Fibroblast of gingiva (primary cell): ENCODE measurements at places on chromosomes 2 and 18.

DNA sequence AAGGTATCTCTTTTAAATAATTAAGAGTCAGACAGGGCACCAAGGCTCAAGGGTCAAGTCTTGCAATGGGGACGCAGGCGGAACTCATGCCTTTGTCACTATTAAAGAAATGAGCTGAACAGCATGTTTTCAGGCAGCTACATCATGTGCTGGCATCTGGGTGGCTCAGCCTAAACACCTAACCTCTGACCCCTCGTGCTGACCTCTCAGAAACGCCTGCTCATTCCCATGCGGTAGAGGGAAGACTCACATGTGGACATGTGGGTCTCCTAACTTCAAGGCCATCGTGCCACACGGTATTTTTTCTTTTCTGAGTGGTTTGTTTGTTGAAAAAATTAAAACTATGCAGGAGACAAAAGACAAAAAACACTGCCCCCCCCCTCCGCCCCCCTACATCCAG is 31.3 kb downstream of the CYP27C1 start:
- DNase-seq = no peak

DNA sequence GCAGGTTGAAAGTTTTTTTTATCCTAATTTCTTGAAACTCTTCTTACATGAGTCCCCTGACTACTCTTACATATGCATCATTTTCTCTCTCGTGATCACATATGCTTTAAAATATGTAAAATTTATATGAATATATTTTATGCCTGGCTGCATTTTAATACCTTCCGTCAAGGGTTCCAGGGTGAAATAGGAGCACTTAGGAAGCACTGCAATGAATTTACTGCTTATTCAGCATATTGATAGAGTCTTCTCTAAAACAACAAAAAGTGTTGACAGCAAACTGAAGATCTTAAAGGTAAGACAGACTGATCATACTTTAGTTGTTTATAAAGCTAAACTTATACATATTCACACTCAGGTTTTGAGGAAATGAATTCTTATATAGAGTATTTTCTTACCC is 1191.6 kb upstream of the CRIM1 start:
- no peak for DNase-seq

- no peak for DNase-seq
Measured at GRCh38 chr2:170878505-170878904, 50.5 kb upstream of the GORASP2 start.

- no peak for DNase-seq
Measured at GRCh38 chr18:59303006-59303405, 15.4 kb downstream of the CPLX4 start.

- no peak for DNase-seq
Measured at GRCh38 chr2:145799595-145800108, 1279.7 kb upstream of the ZEB2 start.

DNA sequence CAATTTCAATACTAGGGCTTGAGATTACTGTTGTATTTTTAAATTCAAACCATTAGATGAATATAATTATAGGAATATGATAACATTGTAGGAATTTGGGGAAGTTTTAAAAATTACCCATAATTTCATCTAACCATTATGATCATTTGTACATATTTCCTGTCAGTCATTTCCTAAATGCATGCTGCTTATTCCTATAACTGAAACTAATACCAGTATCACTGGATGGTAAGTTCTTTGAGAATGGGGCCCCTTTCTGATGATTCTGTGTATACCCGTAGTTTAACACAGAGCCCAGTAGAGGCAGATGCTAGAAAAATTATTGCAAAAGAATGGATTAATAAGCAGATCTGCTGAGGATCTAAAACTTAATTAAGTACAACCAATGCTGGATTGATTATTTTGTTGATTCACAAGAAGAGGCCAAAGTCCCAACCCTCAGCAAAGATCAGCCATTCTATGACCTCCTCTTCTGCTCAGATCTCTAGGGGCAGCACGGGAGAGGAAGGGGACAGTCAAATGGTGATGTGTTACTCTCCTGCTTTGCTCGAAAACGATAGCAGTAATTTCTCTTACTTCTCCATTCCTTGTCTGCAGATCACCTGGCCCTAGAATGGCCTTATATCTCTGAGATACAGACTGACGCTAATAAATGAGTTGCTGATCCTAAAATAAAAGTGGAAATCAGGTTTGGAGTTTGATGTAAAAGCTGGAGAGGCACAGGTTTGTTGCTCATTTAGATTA is 69.5 kb upstream of the PELI1 start:
- DNase-seq = no peak

- no peak for DNase-seq
Measured at GRCh38 chr2:218870984-218871344, 9.7 kb upstream of the WNT10A start.

GRCh38 chr2:200905618-200906296 is 16.6 kb downstream of the NIF3L1 start:
- DNase-seq = peak; percentile 66

- no peak for DNase-seq
Measured at GRCh38 chr18:56889621-56890020, 238.5 kb downstream of the WDR7 start.

- DNase-seq = no peak
Measured at GRCh38 chr2:8609357-8609811, 72.5 kb upstream of the ID2 start.

GRCh38 chr2:240435948-240436682 is 652 bp downstream of the GPC1 start:
- DNase-seq = no peak

DNA sequence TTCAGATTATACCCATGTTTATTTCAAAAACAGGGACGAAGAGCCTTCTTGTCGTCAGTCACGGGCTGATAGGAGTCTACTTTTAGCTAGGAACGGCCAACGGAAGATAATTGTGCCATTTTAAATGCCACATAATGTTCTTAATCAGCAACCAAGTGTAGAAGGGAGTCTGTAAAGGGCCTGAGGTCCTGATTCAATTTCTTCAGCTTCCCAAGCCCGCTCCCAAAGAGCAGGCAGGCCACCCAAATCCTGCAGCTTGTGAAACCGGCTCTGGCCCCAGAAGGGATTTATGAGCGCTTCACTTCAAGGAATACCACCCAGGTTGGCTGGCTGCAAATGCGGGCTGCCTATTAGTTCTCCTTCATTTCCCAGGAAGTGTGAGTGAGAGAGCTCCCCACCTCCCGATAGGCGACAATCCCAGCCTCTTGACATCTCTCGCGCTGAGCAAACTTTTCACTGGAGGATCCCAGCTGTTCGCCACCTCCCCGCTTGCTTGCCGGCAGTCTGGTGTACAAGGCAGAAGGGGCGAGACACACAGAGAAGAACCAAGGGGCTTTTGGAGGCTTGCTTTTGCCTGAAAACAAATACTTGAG is 272.9 kb downstream of the CDH20 start:
- peak; percentile 6 for DNase-seq

GRCh38 chr2:176331646-176332045 is 62.4 kb downstream of the MTX2 start:
- DNase-seq = no peak

GRCh38 chr2:1321321-1321720 is 91.9 kb upstream of the TPO start:
- DNase-seq = no peak

DNA sequence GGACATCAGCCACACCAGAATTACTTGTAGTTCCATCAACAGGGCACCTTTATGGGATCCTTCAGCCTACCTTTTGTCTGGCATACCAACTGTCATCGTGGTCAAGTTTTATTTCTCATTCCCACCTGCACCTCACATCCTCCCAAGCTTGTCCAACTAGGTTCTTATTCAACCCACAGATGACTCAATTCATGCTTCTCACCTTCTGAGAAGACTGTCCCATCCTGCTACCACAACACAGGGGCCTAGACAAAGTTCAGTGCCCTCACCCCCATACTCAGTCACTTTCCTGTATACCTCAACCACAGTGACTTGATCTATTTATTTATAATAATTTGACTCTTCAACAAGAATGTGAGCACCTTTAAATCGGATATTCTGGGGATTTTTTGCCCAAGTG is 114.4 kb upstream of the ACVR1C start:
- no peak for DNase-seq

DNA sequence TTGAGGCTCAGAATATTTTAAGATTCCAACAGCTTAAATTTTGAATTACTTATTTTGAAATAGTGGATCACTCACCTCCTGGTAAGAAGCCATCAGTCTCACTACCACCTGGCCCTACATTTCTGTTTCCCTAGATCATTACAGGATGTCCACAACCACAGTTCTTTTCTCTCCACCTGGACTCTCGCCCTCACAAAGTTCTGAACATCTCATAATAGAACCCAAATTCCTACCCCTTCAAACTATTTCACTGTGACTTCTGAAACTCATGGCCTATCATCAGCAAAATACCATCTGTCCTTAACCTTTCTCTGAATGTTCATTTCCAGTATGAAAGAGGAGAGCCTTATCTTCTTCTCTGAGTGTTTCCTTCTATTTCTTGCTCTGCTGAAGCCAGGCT is 299.2 kb upstream of the MGAT5 start:
- no peak for DNase-seq

- peak; percentile 5 for DNase-seq
Measured at GRCh38 chr2:223500709-223501108, 101.5 kb downstream of the SCG2 start.

- no peak for DNase-seq
Measured at GRCh38 chr2:227834916-227835650, 21.4 kb downstream of the CCL20 start.

DNA sequence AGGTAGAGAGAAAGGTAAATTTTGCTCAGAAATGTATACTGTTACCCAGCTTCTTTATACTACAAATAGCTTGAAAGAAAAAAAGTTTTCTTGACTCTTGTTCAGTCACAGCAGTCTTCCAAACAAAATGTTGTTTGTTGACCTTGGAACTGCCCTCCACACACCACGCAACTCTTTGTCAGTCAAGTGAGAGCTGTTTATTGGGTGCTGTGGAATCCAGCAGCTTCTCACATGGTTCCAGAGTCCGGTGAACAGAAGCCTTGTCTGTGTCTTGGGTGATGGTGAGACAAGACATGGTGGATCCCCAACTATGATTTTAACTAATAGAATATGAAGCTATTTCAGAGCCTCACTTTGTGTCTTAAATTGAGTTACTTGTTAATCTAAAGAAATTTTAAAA is 112.5 kb downstream of the MAP2 start:
- no peak for DNase-seq

GRCh38 chr18:73461780-73462059 is 593.9 kb upstream of the NETO1 start:
- DNase-seq = no peak

- no peak for DNase-seq
Measured at GRCh38 chr18:13559754-13560153, 166.6 kb downstream of the FAM210A start.

DNA sequence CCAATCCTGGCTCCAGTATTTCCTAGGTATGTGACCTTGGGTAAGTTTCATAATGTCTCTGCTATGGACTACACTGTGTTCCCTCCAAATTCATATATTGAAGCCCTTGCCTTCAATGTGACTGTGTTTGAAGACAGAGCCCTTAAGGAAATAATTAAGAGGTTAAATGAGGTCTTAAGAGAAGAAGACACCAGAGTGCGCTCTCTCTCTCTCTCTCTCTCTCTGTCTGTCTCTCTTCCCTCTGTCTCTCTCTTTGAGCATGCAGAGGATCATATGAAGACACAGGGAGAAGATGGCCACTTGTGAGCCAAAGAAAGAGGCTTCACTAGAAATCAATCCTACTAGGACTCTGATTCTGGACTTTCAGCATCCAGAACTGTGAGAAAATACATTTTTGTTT is 52.2 kb downstream of the NXPH2 start:
- DNase-seq = no peak
